Peyer's patch (tissue), 4 donors: ENCODE measurements at places on chromosomes 7 and 10. TPM values are rescaled to one million over a fixed set of nuclear protein-coding genes. Genes with fewer than 3 reads are reported as not detected.
A peak's percentile ranks its signal among the peaks of the same experiment; 100 is the strongest.

GRCh38 chr7:129898502-129899160, 54.1 kb downstream of the UBE2H start:
- H3K27ac ChIP-seq, result no peak overlapping the region
- no peak for DNase-seq

DNA sequence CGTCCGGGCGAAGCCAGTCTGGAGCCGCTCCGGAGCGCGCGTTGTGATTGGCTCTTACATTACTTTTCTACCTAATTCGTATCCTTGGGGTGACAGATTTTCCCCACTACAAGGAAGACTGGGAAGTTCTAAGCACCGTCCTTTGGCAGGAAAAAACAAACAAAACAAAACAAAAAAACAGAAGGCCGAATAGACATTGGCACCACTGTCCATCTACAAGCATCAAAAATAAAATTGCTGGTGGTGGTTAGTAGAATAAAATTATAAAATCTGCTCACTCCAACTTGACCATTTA, 651 bp upstream of the SKAP2 start:
- H3K36me3 ChIP-seq, result no peaks in the 10 kb centered on the region
- H3K4me3 ChIP-seq, result peak overlapping the region; percentile 77
- H3K27ac ChIP-seq, result peak overlapping the region; percentile 100
- H3K4me1 ChIP-seq, result no peaks in the 10 kb centered on the region

Gene C10orf67
- not detected for total RNA-seq

- H3K36me3 ChIP-seq, result no peaks in the 10 kb centered on the region
- no peaks in the 10 kb centered on the region for H3K27me3 ChIP-seq
- H3K4me3 ChIP-seq, result no peak overlapping the region
- no peak for DNase-seq
Measured at GRCh38 chr7:94452239-94452638, 57.4 kb upstream of the CASD1 start.

Gene TRIP6
- total RNA-seq, result 16.1 TPM
